CD4-positive, CD25-positive, alpha-beta regulatory T cell (primary cell): ENCODE measurements at places on chromosomes 12 and 14. TPM values are rescaled to one million over a fixed set of nuclear protein-coding genes. Genes with fewer than 3 reads are reported as not detected.

DNA sequence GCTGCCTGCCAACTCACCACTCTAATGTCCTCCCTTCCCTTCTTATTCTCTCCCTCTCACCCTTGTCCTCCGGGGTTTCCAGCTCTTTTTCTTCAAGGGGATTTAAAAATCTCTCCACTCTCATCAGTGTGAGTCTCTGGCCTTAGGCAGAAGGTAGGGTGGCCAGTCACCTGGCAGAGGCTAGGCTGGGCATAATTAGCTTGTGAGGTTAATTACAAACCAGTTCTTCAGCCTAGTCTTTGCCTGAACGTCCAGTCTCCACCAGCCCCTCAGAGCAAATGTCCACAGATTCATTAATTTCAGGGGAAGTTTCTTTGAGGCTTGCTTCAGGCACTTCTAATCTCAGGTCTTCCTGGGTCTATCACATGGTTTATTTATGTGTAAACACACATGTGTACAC is 6.7 kb downstream of the KRT7 start:
- DNase-seq: no peak

GRCh38 chr14:94738751-94739150 is 31.2 kb downstream of the GSC start:
- DNase-seq: no peak

- no peak for DNase-seq
These were observed 104.3 kb upstream of the PPFIA2 start for GRCh38 chr12:81863406-81863805.

DNA sequence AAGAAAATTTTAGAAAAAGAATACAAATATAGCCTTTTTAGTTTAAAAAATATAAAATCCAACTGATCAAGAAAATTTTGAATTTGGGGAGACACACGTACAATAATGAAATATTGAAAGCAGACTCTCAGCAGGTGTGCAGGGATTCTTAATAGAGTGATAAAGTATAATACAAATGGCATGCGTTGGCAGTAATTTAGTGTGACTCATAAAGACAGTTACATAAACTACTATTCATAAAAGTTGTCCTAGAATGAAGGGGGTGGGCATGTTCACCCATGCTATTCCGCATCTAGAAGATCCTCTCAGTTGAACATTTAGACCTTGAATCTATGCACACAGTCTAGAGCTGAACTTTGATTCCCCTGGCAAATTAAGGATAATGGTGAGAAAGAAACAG is 200.4 kb upstream of the AVPR1A start:
- DNase-seq: no peak

DNA sequence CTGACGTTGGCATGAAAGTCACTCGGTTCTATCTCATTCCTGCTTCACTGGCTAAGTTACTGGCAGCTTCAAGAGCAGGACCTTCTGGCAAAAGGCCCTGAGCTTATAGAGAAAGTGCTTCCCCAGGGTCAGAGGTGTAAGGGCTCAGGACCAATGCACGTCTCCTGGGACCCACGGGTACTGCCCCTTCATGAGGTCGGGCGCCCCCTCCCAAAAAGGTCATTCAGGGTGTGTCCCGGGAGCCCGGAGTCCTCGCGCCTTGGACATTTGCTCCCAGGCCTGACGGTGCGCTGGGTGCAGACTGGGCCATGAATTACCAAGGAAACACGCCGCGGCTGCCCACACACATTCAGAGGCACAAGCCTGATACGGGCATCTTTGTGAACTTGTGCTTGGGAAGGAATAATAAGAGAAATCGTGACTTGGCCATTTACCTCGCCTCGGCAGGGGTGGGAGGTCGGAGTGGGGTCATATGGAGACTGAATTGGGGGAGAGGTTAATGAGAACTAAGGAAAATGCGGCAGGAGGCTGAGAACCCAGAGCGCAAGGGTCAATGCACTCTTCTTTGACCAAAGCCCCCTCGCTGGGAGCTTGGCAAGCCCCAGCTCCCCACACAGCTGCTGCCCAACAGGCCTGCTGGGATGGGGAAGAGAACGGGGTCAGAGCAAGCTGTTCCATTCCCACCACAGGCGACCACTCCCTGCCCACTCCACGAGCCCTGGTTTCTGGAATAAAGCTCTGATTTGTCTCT is 15.7 kb upstream of the SLC6A12 start:
- no peak for DNase-seq

GRCh38 chr14:82394916-82395315 is 861.3 kb upstream of the SEL1L start:
- no peak for DNase-seq

GRCh38 chr14:39492267-39492666 is 60.0 kb upstream of the FBXO33 start:
- no peak for DNase-seq

DNA sequence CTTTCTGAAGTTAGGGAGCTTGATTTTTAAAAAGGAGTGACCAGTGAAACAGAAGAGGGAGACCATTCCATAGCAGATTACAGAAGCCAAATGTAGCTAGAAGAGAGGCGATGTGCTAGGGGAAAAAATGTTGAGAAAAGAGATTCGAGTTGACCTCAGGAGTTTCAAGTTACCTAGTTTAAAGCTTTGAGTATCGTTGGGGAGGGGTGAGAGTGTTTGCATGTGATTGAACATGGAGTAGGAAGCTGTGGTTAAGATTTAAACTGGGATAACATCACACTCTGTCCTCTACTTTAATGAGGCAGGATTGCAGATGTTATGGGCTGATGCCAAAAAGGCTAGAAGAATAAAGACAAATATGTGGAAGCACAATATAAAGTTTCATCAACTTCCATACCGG is 3.7 kb downstream of the LETMD1 start:
- DNase-seq: no peak

DNA sequence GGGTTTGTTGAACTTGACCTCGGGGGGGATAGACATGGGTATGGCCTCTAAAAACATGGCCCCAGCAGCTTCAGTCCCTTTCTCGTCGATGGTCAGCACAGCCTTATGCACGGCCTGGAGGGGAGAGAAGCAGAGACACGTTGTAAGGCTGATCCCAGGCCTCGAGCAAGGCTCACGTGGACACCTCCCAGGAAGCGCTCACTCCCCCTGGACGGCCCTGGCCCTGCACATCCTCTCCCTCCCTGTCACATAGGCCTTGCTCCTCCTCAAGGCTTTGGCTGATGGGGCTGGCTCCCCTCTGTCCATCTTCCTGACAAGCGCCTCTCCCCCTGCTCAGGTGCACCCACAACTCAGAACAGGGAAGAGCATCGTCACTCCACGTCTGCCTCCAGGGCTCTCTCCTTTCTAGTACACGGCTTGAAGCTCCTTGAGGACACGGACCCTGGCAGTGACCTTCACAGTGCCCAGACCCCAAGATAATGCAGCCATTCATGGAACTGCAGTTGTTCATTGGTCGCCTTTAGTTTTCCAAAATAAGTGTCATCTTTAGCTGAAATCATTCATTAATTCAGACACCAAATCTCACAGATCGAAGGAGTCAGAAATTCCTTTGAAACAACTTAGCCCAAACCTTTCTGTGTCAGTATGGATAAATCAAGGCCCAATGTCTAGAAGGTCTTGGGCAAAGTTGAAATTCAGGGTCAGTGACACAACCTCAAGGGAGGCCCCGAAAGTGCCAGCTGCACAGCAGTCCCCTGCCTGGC is 9.7 kb downstream of the SERPINA1 start:
- no peak for DNase-seq

DNA sequence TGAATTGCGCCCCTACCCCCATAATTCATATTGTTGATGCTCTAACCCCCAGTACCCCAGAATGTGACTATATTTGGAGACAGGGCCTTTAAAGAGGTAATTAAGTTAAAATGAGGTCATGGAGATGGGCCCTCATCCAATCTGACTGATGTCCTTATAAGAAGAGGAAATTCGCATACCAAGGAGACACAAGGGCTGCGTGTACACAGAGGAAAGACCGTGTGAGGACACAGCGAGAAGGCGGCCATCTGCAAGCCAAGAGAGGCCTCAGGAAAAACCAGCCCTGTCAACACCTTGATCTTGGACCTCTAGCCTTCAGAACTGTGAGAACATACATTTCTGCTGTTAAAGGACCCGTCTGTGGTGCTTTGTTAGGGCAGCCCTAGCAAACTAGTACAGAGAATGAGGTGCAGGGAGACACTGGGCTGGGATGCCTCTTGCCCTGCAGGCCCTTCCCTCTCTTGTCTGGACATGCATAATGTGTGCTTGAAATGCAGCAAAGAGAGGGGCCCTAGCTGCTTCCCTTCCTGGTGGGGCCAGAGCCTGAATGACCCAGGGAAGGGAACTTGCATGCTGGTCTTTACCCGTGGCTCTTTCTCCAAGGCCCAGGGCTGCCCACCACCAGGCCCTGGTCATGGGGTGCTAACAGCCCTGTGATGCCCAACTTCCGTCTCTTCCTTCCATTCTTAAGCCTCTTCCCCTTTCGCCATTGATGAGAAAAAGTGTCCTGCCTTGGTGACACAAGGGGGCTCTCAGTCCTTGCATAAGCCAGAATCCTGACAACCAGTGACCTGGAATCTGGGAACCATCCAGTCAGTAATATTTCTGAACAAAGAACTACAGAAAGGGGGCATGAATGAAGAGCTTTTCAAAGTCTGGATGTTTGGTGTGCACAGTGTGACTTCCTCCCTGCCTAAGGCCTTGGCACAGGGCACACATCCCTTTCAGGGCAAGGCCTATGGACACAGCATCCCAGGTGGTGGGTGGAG is 50.0 kb upstream of the GPATCH2L start:
- no peak for DNase-seq

DNA sequence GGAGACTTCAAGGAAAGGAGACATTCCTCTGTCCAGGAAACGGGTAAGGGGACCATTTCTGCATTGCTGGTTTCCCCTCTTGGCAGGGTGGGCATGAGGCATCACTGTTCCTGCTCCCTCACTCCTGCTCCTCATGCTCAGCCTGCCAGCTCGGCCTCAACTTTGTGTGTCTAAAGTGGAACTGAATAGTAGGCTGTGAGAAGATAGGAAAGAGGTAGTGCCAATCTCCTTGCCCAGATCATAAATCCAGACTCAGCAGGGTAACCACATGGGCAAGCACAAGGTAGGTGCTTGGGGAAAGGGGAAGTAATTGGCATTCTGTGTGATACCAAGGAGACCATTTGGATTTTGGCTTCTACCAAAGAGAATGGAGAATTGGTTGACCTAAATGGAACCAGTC is 2.6 kb downstream of the LTB4R start:
- no peak for DNase-seq

DNA sequence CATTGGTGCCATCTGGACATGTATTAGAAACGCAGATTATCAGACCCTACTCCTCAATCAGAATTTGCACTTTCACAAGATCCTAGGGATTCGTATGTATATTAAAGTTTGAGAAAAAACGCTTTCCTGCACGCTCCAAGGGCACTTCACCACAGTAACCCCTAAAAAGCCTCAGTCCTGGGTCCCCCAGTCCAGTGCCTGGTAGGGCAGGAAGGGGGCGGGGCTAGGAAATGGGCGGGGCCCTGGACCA is 369 bp downstream of the DEPDC4 start:
- peak; percentile 90 for DNase-seq

DNA sequence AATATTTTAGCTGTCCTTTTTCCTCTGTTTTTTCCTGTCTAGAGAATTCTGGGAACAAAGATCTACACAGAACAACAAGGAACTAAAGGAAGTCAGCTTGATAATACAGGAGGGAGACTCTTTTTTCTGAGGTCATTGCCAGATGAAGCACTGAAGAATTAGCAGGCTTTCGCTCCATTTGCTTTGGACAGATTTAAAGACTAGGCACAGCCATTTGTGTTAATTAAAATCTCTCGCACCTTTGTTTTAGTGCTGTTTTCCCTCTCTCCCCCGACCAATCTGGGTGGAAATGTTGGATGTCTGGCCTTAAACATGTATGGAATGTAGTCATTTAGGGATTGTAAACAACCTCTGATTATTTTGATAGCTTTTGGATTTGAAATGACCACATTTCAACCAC is 9.6 kb upstream of the GPHN start:
- DNase-seq: no peak

GRCh38 chr12:114291389-114292060 is 114.4 kb downstream of the TBX5 start:
- no peak for DNase-seq

DNA sequence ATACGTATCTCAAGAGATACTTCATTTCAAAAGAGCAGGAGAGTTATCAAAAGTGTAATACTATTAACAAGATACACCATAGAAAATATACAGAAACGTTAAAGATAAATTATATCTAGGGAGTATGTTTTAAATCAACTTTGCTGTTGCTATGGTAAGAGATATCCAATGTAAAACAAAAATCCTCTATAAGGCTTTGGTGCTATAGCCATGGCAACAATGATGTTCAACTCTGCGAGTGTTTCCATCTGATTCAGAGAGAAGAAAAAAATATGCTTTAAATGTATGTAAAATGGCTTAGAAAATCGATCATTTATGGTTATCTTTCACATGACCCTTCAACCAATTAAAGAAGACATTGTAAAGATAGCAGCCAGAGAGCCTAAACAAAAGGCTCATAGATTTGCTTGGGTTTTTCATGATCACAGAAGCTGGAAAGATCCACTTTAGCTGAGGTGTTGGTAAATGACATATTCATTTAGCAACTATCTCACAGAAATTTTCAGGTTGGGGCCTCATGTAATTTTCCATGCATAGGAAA is 387.0 kb upstream of the GARIN6 start:
- no peak for DNase-seq

GRCh38 chr14:50516091-50516490 is 16.3 kb downstream of the MAP4K5 start:
- no peak for DNase-seq

- DNase-seq: peak; percentile 39
These were observed 150.3 kb downstream of the TGFB3 start for GRCh38 chr14:75831455-75831854.

GRCh38 chr12:119901670-119902069 is 24.6 kb upstream of the CIT start:
- DNase-seq: no peak

DNA sequence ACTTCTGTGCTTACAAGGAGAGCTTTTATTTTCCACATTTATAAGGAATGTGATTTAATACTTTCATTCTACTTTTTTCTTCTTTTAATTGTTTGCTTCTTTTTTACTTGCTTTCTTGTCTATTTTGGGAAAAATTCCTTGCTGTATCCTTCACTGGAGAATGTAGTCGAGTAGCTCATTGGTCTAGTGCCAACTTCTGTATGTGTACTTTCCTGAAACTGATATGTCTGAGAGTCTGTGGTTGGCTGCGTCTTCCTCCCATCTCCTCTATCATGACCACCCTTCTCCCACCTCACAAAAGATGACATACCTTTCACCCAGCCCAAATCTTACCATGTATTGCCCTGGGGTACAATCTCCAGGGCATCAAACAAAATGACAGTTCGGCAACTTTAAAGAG is 51.8 kb downstream of the MSRB3 start:
- DNase-seq: no peak

GRCh38 chr14:64053694-64054669 is 201.2 kb downstream of the SYNE2 start:
- no peak for DNase-seq

Gene DUSP16
- 108 TPM for total RNA-seq

Gene CARMIL3
- total RNA-seq: 0.52 TPM

Gene SUPT16H
- total RNA-seq: 49.7 TPM

Gene LRRC10
- not detected for total RNA-seq

Gene SDSL
- not detected for total RNA-seq

Gene TMEM132C
- total RNA-seq: not detected

Gene KRT86
- total RNA-seq: not detected

Gene VRTN
- not detected for total RNA-seq

Gene ACACB
- total RNA-seq: 23.5 TPM

Gene XRCC3
- 9.8 TPM for total RNA-seq

Gene PROX2
- total RNA-seq: not detected

Gene HOXC11
- not detected for total RNA-seq

Gene PDZRN4
- total RNA-seq: not detected

Gene TBX3
- not detected for total RNA-seq

Gene GNB3
- not detected for total RNA-seq

Gene RABGGTA
- 78.6 TPM for total RNA-seq

Gene KLHDC2
- total RNA-seq: 81.1 TPM
